ENCODE measurements at places on chromosomes 3 and 15.

DNA sequence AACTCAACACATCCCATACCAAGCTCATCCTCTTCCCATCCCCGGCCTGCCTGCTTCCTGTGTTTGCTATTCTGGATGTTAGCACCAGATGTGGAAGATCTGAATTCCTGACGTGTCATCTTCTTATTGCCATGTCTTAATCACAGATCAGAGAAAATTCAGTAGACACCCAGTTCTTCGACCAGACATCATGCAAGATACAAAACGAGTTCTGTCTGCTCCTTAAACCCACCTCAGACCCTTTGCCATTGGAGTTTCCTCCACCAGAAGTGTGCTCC lies 52.0 kb downstream of the FGD5 start:
- DNase-seq = no peak

- DNase-seq = no peak
Measured at GRCh38 chr3:122014741-122015140, 7.3 kb downstream of the ILDR1 start.

- DNase-seq = peak; percentile 49
Measured at GRCh38 chr3:32502118-32502945, at the start of gene CMTM6. Gene CMTM6 (minus strand): TSS chr3:32502852. CDS start chr3:32502745, 107 bp downstream.

GRCh38 chr15:66394915-66395314 lies 8.2 kb downstream of the MAP2K1 start:
- DNase-seq = no peak

GRCh38 chr3:83946554-83946953 lies 1012.2 kb upstream of the CADM2 start:
- no peak for DNase-seq

GRCh38 chr3:188067932-188068331 lies 86.0 kb upstream of the LPP start:
- no peak for DNase-seq

GRCh38 chr3:15272426-15273196 lies 59.8 kb downstream of the SH3BP5 start:
- no peak for DNase-seq

GRCh38 chr3:147201086-147201485 lies 205.3 kb downstream of the ZIC4 start:
- no peak for DNase-seq

GRCh38 chr15:92000709-92001108 lies 147.2 kb downstream of the SLCO3A1 start:
- no peak for DNase-seq

- DNase-seq = no peak
Measured at GRCh38 chr3:134718726-134719125, 67.9 kb upstream of the KY start.

DNA sequence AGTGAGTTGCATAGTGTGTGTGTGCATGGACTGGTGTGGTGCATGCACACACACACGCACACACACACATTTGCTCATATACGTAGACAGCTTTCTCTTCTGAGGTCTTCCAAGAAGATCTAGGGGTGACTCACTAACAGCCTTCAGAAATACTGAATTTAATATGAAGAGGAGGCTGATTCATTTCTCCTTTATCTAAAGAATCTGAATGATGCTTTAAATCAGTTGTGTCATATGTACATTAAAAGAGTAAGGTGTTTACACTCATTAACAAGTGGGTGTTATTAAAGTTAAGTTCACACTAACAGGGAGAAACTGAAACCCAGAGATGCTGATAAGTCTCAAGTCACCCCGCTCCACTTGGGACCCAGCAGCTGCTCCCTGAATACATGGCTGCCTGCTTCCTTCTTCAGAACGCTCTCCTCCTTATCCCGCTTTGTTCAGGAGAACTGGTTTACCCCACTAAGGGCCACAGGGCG lies 22.0 kb downstream of the TMPRSS7 start:
- no peak for DNase-seq

- DNase-seq = no peak
Measured at GRCh38 chr15:80732167-80732566, 37.1 kb downstream of the ABHD17C start.

GRCh38 chr15:42954291-42954690 lies 33.7 kb upstream of the TTBK2 start:
- no peak for DNase-seq

DNA sequence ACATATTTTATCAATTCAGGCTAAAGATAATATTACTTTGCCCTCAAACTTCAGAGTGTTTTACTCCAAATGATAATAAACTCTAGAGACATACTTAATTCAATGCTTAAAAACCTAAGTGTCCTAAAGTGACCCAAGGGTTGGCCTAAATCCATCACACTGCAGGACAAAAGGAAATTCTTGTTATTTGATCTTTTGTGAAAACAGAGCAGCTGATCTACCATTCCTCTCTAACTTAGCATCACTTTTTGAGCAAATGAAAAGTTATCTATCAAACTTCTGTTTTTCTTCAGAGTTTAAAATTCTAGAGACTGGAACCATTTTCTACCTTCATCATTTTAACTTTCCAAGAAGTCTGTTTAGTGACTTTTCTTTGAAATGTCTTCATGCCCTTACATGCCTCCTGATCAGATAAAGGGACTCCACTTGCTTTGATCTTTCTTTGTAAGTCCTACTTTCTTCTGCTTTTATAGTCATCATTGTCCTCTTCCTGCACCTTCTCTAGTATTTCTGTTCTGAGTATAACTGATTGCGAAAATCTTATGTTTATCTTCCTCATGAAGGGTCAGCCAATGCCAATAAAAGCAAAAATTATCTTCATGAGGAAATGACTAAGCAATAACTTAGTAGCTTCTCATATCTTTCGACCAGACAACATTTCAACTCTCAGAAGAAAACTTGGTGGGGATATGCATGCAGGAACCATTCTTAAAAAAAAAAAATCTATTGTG lies 378.7 kb upstream of the TGFBR2 start:
- DNase-seq = no peak
